ENCODE measurements at places on chromosomes 6 and 20.

DNA sequence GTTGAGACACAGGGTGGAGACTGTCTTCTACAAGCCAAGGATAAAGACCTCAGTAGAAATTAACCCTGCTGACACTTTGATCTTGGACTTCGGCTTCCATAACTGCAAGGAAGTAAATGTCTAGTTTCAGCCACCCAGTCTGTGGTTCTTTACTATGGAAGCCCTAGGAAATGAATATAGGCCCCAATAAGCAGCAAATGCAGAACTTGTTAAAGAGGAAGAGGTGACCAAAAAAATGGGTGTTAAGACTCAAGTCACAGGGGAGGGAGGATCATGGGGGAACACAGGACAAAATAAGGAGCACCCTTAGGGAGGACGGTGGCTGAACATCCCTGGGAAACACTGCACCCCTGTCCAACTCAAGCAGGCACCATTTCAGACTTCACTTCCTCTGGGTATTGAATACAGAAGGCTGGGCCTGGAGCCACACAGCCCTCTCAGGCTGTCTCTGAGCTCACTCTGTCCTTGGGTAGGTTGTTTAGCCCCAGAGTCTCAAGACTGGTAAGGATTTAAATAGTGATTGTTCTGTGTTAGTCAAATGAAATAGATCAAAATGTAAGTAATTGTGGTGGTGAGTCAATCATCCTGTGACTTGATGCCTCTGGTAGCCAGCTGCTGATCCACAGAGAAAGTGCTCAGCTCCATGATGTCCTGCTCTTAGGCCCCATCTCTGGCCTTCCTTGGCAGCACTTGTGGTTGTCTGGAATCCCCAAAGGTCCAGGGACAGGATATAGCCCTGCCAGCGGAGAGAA, 30.5 kb upstream of the SIRPD start:
- no peak for DNase-seq

GRCh38 chr6:140201787-140202458, 827.5 kb upstream of the CITED2 start:
- no peak for DNase-seq

DNA sequence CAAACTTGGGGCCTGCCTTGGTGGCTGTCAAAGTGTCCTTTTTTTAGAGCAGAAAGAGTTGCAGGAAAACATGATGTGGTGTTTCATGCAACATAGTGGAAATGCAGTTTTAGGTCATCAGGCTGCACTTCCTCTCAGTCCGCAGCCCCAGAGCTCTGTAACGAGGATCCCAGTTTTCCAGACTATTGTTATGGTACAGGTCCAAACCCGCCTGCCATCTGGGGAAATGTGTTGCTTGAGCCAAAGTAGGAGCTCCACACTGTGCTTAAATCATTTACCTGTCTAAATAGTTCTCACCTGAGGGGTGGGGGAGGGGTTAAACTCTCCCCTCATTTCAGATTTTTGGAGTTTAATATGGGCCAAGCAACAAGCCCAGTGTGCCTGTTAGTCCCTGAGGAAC, 59.8 kb downstream of the GOPC start:
- no peak for DNase-seq

- no peak for DNase-seq
These were observed 237.5 kb downstream of the EYA4 start for GRCh38 chr6:133478673-133479072.

DNA sequence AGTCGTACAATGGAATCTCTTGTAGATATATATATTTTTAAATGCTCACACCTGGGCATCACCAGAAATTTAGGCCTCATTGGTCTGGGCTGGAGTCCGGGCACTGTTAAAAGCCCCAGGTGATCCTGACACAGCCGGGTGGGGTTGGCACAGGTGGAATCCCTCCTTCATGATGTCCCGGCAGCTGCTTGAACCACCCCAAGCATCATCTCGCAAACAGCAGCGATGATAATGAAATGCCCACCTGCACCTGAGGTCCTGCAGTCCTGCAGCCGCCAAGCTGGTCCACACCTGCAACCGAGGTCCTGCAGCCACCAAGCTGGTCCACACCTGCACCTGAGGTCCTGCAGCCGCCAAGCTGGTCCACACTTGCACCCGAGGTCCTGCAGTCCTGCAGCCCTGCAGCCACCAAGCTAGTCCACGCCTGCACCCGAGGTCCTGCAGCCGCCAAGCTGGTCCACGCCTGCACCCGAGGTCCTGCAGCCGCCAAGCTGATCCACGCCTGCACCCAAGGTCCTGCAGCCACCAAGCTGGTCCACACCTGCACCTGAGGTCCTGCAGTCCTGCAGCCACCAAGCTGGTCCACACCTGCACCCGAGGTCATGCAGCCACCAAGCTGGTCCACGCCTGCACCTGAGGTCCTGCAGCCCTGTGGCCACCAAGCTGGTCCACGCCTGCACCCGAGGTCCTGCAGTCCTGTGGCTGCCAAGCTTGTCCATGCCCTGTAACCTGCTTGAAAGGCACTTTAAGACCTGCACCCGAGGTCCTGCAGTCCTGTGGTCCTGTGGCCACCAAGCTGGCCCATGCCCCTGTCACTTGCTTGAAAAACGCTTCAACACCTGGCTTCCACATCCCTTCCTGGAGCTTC, 261.2 kb downstream of the DLL1 start:
- no peak for DNase-seq

- DNase-seq: no peak
These were observed 83.3 kb downstream of the MTFR2 start for GRCh38 chr6:136166815-136167214.

DNA sequence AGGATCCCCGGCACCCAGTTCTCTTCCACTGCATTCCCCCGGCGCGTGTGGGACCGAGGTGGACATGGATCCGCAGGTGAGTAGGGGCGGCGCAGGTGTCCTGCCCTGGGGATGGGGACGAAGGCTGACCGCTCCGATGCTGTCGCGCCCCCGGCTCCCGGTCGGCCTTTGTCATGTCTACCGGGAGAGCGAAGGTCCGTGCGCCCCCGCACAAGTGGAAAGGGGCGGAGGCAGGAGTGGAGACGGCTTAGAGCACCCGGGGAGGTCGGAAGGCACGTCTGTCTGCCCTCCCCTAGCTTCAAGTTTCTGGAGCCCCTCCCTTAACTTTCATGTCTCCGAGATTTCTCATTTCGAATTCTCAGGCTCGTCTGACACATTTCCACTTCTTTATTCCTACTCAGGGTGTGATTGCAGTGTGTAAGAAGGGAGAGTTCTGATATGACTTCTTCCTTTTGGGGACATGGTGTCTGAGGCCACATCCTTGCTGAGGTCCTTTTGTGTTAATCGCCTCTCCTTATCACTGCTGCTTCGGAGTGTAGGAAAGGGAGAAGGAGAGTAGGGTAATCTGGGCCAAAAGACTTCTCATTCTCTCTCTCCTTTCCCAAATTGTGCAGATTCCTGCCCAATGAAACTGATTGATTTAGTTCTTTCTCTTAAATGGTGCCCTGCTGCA, 435 bp downstream of the KIFC1 start:
- DNase-seq: peak; percentile 68
